ENCODE measurements at places on chromosomes 6 and 20.

- no peak for DNase-seq
Observed at GRCh38 chr20:62363920-62364851, 2.9 kb downstream of the LAMA5 start.

GRCh38 chr20:15494851-15495250, 1078.4 kb downstream of the KIF16B start:
- no peak for DNase-seq

DNA sequence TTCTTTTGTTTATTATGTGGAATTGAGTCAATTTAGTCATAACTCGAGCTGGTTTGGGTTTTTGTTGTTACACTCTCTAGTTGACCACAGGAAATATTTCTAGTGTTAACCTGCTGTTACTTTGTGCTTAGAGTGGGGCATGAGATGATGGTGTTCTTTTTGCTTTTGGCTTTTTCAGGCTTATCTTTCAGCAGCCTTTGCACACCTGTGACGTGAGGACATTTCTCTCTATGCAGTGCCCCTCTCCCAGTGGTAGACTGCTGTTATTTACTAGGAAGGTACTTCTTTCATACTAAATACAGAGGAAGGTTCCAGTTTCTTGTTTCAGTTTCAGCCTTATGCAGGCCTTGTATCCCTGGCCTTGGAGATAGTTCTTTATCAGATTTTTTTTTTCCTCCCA, 766.8 kb upstream of the MAN1A1 start:
- no peak for DNase-seq

DNA sequence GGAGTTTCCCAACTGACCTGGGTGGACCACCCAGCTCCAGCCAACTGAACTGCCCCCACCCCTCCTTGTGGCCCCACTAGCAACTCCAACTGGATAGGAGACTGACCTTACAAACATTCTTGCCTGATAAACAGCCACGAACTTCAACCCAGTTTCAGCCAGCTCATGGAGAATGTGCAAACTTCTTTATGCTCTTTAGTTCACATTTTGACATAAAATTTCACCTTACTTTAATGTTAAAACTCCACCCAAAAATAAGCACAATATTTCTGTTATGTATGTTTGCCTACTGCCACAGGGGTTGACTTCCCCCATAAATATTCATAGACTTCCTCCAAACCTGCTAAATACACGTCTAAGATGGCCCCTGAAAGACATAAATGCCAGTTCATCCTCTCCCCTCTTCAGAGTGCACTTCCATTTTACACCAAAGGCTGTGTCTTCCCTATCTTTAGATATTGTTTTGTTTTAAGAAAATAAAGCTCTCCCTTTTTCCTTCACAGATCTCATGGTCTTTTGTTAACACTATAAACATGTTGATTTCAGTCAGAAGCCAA, 643.7 kb downstream of the EPM2A start:
- no peak for DNase-seq

GRCh38 chr6:51655517-51655916, 431.9 kb downstream of the PKHD1 start:
- no peak for DNase-seq

DNA sequence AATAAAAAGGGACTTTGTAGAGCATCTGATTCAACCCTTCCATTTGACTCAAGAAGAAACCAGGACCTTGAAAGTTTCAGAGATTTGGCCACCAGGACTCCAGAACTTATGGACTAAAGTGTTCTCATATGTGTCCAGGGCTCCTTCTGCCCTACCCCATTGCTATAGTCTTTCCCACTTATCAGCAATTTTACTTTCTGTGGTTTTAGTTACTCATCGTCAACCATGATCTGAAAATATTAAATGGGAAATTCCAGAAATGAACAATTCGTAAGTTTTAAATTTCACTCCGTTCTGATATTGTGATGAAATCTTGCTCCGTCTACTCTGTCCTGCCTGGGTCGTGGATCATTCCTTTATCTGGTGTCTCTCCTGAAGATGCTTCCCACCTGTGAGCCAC, 259.8 kb downstream of the PHACTR1 start:
- no peak for DNase-seq

DNA sequence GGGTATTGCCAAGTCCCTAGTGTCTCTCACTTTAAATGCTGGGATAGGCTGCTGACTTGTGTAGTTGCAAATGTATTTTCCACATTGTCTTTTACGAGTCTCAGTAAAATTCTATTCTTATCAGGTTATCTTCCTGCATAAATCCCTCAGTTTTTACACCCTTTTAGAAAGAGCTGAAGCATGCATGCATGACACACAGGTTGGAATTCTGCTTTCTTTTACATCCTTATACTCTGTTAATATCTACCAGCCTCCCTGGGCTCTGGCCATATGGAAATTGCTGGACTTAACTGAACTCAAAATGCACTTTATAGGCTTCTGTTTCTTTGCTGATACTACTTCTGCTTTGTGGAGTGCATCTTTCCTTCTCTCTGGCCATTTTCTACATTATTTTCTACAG, 477.4 kb downstream of the FRK start:
- no peak for DNase-seq

DNA sequence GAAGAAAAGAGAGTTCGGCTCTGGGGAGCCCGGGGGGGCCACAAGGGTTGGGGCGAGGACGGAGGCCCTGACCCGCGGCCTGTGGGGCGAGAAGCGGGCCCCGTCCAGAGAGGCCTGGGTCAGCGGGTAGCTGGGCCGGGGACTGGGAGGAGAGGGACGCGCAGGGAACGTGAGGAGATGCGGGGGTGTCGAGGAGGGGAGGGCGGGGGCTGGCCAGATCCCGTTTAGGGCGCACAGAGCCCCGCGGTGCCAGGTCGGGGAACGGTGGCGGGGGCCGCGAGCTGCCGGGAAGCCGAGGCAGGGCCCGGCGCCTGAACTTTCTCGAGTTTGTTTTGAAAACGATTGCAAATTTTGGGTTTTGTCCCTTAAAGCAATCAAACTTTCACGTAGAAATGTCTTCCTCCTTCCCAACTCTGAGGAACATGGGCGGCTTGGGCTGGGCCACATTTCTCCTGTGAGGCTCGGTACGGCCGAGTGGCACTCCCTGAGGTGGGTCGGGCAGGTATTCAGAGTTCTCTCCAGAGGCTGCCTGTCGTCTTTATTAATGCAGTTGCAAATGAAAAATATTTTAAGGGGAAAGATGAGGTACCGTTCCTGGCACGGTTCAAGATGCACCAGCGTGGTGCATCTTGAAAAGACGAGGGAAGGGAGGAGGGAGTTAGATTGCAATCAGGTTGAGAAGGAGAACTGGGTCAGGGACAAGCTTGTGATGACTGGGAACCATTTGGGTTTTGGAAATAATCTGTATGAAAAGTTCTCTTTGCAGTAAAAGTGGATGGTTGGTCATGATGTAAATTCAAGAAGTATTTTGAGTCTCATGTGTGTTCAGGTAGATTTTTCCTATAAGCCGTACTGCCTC, 972 bp downstream of the RNF8 start:
- no peak for DNase-seq

DNA sequence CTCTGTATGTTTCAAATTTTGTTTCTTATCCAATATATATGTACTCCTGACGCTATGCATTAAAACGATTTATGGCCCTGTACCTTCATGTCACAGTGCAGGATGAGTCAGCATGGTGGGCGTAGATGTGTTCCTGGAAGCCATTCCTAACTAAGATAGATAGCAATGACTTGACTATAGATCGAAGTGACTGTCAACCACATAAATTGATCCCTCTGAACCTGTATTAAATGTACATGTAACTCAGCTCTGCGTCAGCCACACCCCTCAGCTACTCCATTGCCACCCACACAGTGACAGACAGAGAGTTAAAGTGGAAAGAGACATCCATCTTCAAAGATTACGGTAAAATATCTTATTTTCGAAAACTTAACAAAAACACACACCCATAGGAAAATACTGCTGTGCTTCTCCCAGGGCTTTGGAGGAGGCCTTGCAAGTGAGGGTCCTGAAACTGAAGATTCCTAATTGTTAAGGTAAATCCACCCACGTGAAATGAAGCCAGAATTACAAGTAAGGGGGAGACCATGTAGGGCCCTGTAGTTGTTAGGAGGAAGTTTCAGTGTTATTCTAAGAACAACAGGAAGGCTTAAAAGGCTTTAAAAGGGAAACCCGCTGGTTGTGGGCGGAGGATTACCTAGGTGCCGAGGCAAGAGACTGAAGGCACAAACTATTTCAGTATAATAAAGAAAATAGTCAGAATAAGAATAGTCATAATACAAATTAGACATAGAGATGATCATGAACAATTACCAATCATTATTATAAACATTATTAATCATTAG, 10.3 kb upstream of the RAD21L1 start:
- DNase-seq = no peak

- peak; percentile 80 for DNase-seq
Observed at GRCh38 chr6:158849899-158850806, 31.0 kb upstream of the EZR start.

DNA sequence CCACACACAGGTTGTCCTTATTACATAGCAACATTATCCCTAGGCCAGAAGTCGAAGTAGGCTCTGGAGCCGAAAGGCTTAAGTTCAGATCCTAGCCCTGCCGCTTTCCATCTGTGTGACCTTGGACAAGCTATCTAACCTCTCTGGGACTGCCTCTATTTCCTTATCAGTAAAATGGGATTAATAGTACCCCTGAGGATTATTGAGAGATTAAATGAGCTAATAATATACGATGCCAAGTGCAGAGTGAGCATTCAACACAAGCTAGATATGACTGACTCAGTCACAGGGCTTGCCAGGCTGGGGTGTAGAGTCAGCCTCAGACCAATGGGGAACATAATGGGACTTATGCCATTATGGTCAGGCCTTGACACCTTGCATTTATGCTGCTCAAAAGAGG, 8.9 kb upstream of the SPATA2 start:
- DNase-seq = no peak

DNA sequence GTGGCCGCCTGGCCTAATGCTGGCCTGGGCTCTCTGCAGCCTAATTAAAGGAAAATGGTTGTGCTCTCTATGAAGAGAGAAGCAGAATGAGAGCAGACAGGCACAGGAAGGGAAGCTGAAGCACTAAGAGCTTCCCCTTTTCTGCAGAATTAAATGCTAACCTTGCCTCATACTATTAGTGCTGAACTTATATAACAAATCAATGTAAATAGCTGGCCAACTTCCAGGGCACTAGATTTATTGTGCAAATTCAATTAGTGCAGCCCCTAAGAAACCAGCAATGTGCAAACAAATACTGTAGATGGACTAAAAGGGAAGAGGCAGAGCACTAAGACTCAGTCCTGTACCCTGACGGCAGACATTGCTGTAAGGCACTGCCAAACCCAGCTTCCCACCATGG, 36.1 kb upstream of the INSM1 start:
- DNase-seq = no peak

- no peak for DNase-seq
Observed at GRCh38 chr6:79967178-79967577, 19.8 kb upstream of the ELOVL4 start.

- no peak for DNase-seq
Observed at GRCh38 chr6:169556758-169557548, 144.9 kb downstream of the WDR27 start.

GRCh38 chr20:12467758-12468157, 541.0 kb upstream of the SPTLC3 start:
- no peak for DNase-seq

GRCh38 chr6:113104541-113104940, 752.6 kb upstream of the MARCKS start:
- no peak for DNase-seq

- no peak for DNase-seq
Observed at GRCh38 chr20:32215729-32216128, 8.0 kb downstream of the POFUT1 start.

- no peak for DNase-seq
Observed at GRCh38 chr20:62723351-62723750, 14.7 kb downstream of the NTSR1 start.

DNA sequence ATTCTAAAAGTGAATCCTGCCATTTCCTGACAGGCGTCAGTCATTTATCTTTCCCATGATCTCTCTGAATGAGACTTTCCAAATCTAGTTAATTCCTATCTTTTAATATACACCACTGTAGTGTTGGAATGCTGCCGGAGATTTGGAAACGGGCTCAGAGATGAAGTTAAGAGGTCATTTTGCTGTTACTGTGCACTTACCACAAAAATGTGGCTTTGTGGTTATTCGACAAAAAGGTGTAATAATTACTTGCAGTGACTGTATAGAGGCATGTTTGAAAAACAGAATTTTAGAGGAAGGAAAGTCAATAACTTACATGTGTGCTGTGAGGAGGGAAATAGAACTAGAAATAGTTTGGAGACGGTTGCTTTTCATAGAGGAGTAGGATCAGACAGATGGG, 460.2 kb upstream of the BTBD3 start:
- DNase-seq = no peak

- no peak for DNase-seq
Observed at GRCh38 chr6:112029045-112029822, 24.7 kb upstream of the CCN6 start.

- DNase-seq = no peak
Observed at GRCh38 chr6:149781715-149782114, 32.2 kb downstream of the PCMT1 start.

GRCh38 chr6:31945507-31946369, at the start of gene CFB:
Gene CFB (plus strand): TSS chr6:31946095. CDS start chr6:31946222, 127 bp downstream.
- DNase-seq = peak; percentile 75

DNA sequence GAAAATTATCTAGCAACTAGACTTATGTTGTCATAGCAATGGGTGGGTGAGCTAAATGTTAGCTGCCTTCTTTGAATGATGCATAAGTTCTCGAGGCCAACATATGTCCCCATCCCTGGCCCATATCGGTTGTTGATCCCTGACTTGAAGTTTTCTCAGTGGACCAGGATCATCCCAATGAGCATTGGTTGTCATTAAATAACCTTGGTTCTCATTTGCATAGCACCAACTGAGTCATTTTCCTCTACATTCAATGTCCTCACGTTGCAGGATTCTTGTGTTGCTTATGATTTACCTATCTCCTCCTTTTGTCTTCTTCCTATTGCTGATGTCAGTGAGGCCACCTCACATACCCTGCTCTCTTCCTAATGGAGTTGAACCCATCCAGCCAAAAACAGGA, 12.1 kb upstream of the AHCY start:
- no peak for DNase-seq

DNA sequence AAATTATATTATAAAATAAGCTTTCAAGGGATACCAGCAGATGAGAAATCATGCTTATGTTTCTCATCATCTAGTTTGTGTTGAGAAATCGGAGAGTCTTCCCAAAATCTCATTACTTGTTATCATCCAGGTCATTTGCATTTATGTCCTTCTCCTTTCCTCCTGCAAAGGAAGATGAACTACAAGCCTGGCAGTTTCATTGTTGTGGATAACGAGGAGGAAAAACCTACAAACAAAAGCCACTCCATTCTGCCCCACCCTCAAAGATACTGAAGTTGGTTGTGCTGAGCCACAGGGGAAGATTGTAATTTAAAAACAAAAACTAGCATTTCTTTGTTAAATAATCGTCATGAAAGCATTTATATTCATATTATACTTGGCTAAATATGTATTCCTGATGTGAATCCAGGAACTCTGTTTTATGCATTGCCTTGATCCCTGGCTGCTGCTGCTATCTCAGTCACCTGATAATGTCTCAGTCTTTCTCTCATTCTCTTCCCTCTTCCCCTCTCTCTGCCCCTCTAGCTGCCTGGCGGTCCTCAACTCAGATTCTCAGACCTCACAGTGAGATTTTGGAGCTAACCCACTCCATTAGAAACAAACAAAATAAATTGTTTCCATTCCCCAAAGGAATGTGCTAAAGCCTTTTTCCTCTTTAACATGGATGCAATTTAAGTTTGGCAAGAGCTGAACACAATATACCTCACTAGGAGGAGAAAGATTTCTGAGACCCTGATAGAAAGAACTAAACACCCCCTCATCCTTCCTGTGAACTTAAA, 185.3 kb downstream of the ADAT2 start:
- DNase-seq = no peak
